Psoas muscle (tissue), 8 donors: ENCODE measurements at places on chromosomes 11 and 22. TPM values are rescaled to one million over a fixed set of nuclear protein-coding genes. Genes with fewer than 3 reads are reported as not detected.
A peak's percentile ranks its signal among the peaks of the same experiment; 100 is the strongest.

GRCh38 chr22:43085658-43086606, 3.3 kb downstream of the TTLL1 start:
- H3K36me3 ChIP-seq, result no peaks in the 10 kb centered on the region
- H3K4me1 ChIP-seq, result no peaks in the 10 kb centered on the region
- DNase-seq, result no peak
- H3K4me3 ChIP-seq, result no peak overlapping the region
- H3K27me3 ChIP-seq, result no peaks in the 10 kb centered on the region

GRCh38 chr11:83475760-83476159, 189.6 kb upstream of the CCDC90B start:
- no peaks in the 10 kb centered on the region for H3K27me3 ChIP-seq
- no peaks in the 10 kb centered on the region for H3K4me1 ChIP-seq
- no peak for DNase-seq
- no peaks in the 10 kb centered on the region for H3K36me3 ChIP-seq

DNA sequence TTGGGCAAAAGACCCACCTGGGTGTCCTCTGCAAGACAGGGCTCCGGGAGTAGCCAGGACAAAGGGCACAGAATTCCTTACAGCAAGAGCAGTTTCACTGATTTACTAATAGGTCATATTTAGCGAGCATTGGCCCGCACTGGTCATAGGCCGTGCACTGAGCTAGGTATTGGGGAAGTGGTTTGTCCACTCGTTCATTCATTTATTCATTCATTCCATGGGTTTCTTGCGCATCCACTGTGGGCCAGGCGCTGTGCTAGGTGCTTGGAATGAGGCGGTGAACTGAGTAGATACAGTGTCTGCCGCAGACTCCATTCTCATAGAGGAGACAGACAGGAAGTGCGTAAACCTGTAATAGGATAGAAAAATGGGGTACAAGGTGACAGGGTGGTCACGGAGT, 13.2 kb upstream of the LINC01488 start:
- no peak for DNase-seq
- H3K27ac ChIP-seq, result no peak overlapping the region
- no peaks in the 10 kb centered on the region for H3K27me3 ChIP-seq
- no peaks in the 10 kb centered on the region for H3K36me3 ChIP-seq

DNA sequence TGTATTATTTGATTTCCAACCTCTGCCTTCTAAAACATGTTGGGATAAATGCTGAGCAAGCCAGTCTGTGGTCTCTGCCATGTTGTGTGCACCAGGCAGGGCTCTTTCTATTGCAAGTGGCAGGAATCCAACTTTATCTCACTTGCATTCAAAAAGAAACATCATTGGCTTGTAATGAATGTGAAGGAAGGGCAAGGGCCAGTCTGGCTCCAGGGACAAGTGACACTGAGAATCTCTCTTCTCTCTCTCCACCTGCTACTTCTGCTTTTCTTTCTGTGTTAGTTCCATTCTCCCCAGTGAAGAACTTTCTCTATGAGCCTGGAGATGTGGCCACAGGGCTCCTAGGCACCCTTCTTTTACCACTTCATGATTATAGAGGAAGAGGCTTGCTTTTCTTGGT, 329.9 kb upstream of the NCAM1 start:
- H3K4me1 ChIP-seq, result peaks cover 7% of the 10 kb centered on the region
- H3K27me3 ChIP-seq, result peaks cover 3% of the 10 kb centered on the region
- no peaks in the 10 kb centered on the region for H3K36me3 ChIP-seq
- no peak overlapping the region for H3K4me3 ChIP-seq
- no peak for DNase-seq

GRCh38 chr11:69238573-69239351, 55.2 kb upstream of the MYEOV start:
- H3K4me3 ChIP-seq, result no peak overlapping the region
- no peak overlapping the region for H3K27ac ChIP-seq
- H3K36me3 ChIP-seq, result no peaks in the 10 kb centered on the region
- H3K4me1 ChIP-seq, result no peaks in the 10 kb centered on the region
- DNase-seq, result no peak

GRCh38 chr11:106234794-106235193, 157.3 kb downstream of the AASDHPPT start:
- no peak overlapping the region for H3K27ac ChIP-seq
- H3K4me3 ChIP-seq, result no peak overlapping the region
- no peaks in the 10 kb centered on the region for H3K36me3 ChIP-seq
- H3K4me1 ChIP-seq, result no peaks in the 10 kb centered on the region
- H3K27me3 ChIP-seq, result no peaks in the 10 kb centered on the region

DNA sequence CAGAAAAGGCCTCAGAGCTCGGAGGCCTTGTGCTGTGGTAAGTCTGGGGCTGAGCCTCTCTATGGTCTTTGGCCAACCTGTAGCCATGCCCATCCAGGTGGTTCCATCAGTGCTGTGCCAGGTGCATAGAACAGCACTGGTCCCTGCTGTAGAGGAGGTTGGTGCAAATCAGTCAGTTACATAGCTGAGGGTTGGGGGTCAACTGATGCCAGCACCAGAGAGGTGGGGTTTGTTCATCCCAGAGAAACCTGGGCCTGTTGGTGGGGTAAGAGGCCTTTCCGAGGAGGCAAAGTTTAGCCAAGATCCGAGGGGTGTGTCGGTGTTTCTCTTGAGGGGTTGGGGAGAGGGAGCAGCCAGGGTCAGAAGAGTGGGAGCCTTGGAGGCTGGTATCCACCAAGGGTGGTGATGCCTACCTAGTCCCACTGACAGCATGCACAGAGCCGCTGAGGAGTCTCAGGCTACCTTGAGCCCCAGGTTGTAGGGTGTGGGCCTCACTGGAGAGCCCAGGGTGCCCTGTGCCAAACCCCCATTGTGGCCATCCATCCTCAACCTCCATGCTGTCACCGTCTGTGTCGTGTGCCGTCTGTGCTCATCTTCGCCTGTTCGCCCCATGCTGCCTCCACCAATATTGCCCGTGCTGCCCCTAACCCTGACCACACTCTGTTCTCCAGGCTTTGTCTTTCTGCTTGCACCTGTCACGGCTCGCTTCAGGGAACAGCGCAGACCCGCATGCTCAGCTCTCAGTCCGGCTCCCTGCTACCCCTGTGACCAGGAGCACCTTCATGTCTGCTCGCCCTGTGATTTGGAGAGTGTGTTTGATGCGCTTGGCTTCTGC, 78.7 kb upstream of the SUSD2 start:
- DNase-seq, result no peak
- no peaks in the 10 kb centered on the region for H3K27me3 ChIP-seq
- H3K36me3 ChIP-seq, result peaks cover 63% of the 10 kb centered on the region
- no peak overlapping the region for H3K27ac ChIP-seq
- H3K4me3 ChIP-seq, result no peak overlapping the region

DNA sequence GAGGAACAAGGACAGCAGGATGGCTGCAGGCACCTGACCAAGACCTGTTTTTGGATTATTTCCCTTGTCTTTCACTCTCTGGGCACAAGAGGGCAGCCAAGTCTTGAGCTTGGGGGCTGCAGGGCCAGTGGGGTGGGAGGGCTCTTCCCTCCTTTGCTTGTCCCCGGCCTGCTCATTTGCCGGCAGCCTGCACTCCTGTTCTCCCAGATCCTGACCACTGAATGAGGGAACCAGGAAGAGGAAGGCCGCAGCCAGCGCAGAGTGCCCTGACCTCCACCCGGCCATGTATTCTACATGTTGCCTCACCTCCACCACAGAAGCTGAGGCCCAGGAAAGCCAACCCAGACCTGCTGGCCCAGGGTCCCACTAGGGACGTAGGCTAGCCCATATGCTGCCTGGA, 15.5 kb upstream of the NNMT start:
- H3K36me3 ChIP-seq, result no peaks in the 10 kb centered on the region
- no peak overlapping the region for H3K4me3 ChIP-seq
- peaks cover 3% of the 10 kb centered on the region for H3K4me1 ChIP-seq
- peak; percentile 73 for DNase-seq
- H3K27me3 ChIP-seq, result no peaks in the 10 kb centered on the region

DNA sequence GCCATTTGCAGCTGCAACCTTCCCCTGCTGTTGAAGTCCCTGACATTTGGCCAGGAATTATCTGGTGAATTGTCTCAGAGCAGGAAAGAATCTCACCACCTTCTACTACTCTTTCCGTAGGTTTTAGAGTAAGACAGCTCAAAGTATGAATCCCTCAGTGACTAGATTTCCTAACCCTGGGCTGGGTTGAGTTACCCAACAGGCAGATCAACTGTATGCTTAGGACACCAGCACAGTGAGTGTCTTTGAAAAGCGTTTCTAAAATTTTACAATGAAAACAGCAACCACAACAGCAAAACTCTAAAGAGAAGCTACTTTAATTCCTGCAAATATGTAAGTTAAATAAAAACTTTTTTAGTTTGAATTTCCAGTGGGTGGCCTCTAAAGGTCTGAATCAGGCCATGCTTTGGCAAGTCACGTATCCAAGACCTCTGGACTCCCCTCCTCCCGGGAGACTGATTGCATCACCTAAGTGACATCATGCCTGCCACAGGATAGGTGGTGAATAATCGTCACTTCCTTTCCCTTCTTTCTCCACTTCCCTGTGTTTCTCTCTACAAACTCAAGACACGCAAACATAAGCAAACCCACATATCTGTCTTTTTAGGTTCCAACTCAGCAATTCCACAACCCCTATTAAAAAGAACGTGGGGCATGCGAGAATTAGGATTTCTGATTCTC, 7.8 kb downstream of the OR8B12 start:
- no peaks in the 10 kb centered on the region for H3K27me3 ChIP-seq
- DNase-seq, result peak; percentile 16
- H3K27ac ChIP-seq, result no peak overlapping the region
- H3K4me3 ChIP-seq, result no peak overlapping the region
- H3K4me1 ChIP-seq, result no peaks in the 10 kb centered on the region
- no peaks in the 10 kb centered on the region for H3K36me3 ChIP-seq

DNA sequence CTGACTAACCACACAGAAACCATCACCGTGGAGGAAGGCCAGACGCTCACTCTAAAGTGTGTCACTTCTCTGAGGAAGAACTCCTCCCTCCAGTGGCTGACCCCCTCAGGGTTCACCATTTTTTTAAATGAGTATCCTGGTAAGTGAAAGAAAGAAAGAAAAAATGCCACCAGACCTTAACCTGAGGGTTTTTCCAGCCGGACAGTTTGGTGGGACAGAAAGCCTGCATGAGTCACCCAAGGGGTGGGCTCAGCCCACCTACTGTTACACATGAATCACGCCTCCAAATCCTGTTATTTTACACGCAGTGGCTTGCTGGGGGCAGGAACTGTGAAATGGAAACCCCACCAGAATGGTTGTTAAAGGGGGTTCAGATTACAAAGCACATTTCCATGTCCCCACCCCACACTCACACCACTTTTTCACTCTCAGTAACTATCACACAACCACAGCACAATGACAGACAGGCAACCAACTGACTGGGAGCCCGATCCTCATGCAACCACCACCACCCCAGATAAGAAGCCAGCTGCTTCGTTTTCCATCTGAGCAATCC, 11.9 kb downstream of the CRTAM start:
- no peak overlapping the region for H3K4me3 ChIP-seq
- no peak for DNase-seq
- no peak overlapping the region for H3K27ac ChIP-seq
- no peaks in the 10 kb centered on the region for H3K27me3 ChIP-seq
- H3K4me1 ChIP-seq, result no peaks in the 10 kb centered on the region
- H3K36me3 ChIP-seq, result no peaks in the 10 kb centered on the region

- no peaks in the 10 kb centered on the region for H3K27me3 ChIP-seq
- H3K36me3 ChIP-seq, result no peaks in the 10 kb centered on the region
- H3K27ac ChIP-seq, result no peak overlapping the region
These were observed 10.7 kb downstream of the KRTAP5-5 start for GRCh38 chr11:1640076-1640946.

Gene P2RY2
- 44.2 TPM for total RNA-seq

Gene SGSM1
- total RNA-seq, result 0.76 TPM

Gene SEC14L6
- total RNA-seq, result not detected

Gene JAML
- total RNA-seq, result 1.4 TPM

Gene CYB561A3
- 19.5 TPM for total RNA-seq
